Activated T-cell treated with anti-CD3 and anti-CD28 coated beads, Interleukin-2, amount 50 U/mL, for 72 hours (primary cell): ENCODE measurements at places on chromosomes 13 and 19.
A peak's percentile ranks its signal among the peaks of the same experiment; 100 is the strongest.

DNA sequence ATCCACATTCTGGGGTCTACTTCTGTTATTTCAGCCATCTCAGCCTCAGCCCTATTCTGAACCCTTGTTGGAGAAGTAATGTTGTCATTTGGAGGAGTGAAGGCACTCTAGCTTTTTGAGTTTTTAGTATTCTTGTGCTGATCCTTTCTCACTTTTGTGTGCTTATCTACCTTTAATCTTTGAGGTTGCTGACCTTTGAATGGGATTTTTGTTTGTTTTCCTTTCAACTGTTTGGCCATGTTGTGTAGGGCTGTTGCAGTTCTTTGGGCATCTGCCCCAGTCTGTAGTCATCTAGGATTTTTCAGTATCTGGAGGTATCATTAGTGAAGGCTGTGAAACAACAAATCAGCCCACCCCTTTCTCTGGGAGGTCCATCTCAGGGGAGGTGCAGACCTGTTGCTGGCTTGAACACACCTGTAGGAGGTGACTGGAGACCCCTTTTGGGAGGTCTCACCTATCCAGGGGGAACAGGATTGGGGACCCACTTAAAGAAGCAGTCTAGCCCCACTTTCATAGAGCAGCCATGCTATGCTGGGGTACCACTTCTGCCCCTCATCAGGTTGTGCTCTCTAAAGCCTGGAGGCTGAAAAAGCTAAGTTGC is 1391.4 kb downstream of the UQCRFS1 start:
- H3K27me3 ChIP-seq = no peaks in the 10 kb centered on the region
- no peak overlapping the region for H3K27ac ChIP-seq
- H3K36me3 ChIP-seq = peaks cover 14% of the 10 kb centered on the region
- H3K4me1 ChIP-seq = no peaks in the 10 kb centered on the region
- no peak for DNase-seq
- H3K4me3 ChIP-seq = no peak overlapping the region

- H3K36me3 ChIP-seq = peaks cover 2% of the 10 kb centered on the region
- H3K27ac ChIP-seq = no peak overlapping the region
- no peak for DNase-seq
- no peak overlapping the region for H3K4me3 ChIP-seq
- peaks cover 19% of the 10 kb centered on the region for H3K4me1 ChIP-seq
- peaks cover 32% of the 10 kb centered on the region for H3K27me3 ChIP-seq
Measured at GRCh38 chr13:73061473-73061872, 2.7 kb downstream of the KLF5 start.

GRCh38 chr13:32726374-32727037 is 140.3 kb downstream of the PDS5B start:
- peaks cover 27% of the 10 kb centered on the region for H3K4me1 ChIP-seq
- H3K4me3 ChIP-seq = no peak overlapping the region
- peaks cover 13% of the 10 kb centered on the region for H3K36me3 ChIP-seq
- DNase-seq = no peak
- H3K27ac ChIP-seq = peak overlapping the region; percentile 45

GRCh38 chr13:30974350-30974749 is 41.9 kb downstream of the TEX26 start:
- no peak overlapping the region for H3K4me3 ChIP-seq
- no peak overlapping the region for H3K27ac ChIP-seq
- H3K4me1 ChIP-seq = no peaks in the 10 kb centered on the region
- H3K36me3 ChIP-seq = no peaks in the 10 kb centered on the region
- DNase-seq = no peak
- peaks cover 62% of the 10 kb centered on the region for H3K27me3 ChIP-seq

DNA sequence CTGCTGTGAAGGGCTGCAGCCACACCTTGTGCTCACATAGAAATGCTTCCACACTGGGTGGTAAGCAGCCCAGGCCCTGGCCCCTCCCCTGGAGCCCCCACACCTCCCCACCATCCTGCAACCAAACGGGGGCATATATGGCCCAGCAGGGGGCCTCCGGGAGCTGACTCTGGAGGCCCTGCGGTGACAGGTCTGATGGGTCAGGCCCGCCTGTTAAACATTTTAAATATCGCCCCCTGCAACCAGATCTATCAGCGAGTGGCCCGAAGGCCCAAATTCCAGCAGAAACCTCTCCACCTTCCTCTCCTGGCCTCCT is 48.0 kb upstream of the KATNAL1 start:
- no peak overlapping the region for H3K27ac ChIP-seq
- peaks cover 14% of the 10 kb centered on the region for H3K4me1 ChIP-seq
- DNase-seq = peak; percentile 48
- no peak overlapping the region for H3K4me3 ChIP-seq

GRCh38 chr19:16062789-16063188 is 13.5 kb upstream of the TPM4 start:
- no peaks in the 10 kb centered on the region for H3K27me3 ChIP-seq
- H3K4me3 ChIP-seq = no peak overlapping the region
- H3K27ac ChIP-seq = no peak overlapping the region
- peaks cover 43% of the 10 kb centered on the region for H3K4me1 ChIP-seq

DNA sequence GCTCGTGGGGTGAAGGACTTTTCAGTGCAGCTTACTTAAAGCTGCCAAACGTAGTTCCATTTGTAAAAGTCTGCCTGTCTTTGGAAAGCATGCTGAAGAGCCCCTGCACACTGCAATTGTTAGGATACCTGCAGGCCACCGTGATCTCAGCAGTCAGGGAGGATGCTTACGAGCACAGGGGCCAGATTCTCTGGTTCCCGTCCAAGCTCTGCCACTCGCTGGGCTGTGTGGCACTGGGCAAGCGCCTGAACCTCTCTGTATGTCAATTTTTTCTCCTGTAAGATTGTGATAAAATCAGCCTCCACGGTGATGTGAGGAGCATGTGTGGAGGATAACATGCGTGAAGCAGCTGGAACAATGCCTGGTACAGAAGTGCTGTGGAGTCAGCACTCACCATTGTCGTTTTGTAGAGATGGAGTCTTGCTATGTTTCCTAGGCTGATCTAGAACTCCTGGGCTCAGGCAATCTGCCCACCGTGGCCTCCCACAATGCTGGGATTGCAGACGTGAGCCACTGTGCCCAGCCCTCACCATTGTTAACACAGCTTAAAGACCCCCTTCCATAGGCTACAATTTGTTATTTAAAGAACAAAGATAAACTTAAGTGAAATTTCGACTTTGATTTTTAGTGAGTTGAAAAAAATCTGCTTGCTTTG is 3.5 kb downstream of the ADPRHL1 start:
- no peak overlapping the region for H3K27ac ChIP-seq
- H3K4me1 ChIP-seq = peaks cover 7% of the 10 kb centered on the region
- H3K4me3 ChIP-seq = peak overlapping the region; percentile 78
- no peak for DNase-seq

DNA sequence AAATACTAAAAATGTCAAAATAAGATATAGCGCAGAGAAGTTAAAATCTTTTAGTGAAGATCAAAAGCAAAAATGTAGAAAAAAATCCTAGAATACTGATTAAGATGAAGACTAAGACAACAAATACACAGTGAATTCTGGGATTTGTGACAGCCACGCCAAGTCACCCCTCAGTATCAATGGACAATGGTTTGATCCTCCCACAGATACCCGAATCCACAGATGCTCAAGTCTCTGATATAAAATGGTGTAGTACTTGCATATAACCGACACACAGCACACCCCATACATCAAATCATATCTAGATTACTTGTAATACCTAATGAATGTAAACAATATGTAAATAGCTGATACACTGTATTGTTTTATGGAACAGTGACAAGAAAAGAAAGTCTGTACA is 5.9 kb downstream of the MIPEP start:
- H3K36me3 ChIP-seq = peaks cover 6% of the 10 kb centered on the region
- no peak overlapping the region for H3K4me3 ChIP-seq
- no peak overlapping the region for H3K27ac ChIP-seq
- no peak for DNase-seq
- no peaks in the 10 kb centered on the region for H3K27me3 ChIP-seq

DNA sequence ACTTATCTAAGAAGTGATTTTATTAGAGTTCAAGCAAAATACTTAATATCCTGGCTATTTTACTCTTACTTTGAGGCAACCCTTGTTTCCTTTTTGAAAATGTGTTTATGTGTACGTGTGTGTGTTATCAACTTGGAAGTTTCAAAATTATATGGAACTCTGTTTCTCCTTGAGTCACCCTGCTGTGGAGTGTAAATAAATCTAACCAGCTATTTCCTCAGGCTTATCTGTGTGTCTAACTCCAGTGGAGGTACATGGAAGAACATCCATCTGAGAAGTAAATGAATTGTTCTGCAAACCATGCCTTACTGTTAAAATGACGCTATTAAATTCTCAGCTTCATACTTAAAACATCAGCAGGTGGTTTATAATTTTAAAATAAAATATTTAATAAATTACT is 583.4 kb upstream of the SLITRK5 start:
- no peak for DNase-seq
- no peak overlapping the region for H3K4me3 ChIP-seq
- no peaks in the 10 kb centered on the region for H3K36me3 ChIP-seq
- H3K27ac ChIP-seq = no peak overlapping the region
- H3K4me1 ChIP-seq = no peaks in the 10 kb centered on the region
- no peaks in the 10 kb centered on the region for H3K27me3 ChIP-seq

- no peaks in the 10 kb centered on the region for H3K27me3 ChIP-seq
- DNase-seq = no peak
- no peaks in the 10 kb centered on the region for H3K36me3 ChIP-seq
- H3K4me3 ChIP-seq = no peak overlapping the region
- H3K27ac ChIP-seq = no peak overlapping the region
Measured at GRCh38 chr19:30566681-30567420, 194.7 kb downstream of the ZNF536 start.

- no peak overlapping the region for H3K4me3 ChIP-seq
- peaks cover 5% of the 10 kb centered on the region for H3K4me1 ChIP-seq
- H3K27ac ChIP-seq = no peak overlapping the region
- DNase-seq = no peak
- no peaks in the 10 kb centered on the region for H3K36me3 ChIP-seq
- no peaks in the 10 kb centered on the region for H3K27me3 ChIP-seq
Measured at GRCh38 chr19:6263735-6264444, 15.9 kb downstream of the MLLT1 start.

DNA sequence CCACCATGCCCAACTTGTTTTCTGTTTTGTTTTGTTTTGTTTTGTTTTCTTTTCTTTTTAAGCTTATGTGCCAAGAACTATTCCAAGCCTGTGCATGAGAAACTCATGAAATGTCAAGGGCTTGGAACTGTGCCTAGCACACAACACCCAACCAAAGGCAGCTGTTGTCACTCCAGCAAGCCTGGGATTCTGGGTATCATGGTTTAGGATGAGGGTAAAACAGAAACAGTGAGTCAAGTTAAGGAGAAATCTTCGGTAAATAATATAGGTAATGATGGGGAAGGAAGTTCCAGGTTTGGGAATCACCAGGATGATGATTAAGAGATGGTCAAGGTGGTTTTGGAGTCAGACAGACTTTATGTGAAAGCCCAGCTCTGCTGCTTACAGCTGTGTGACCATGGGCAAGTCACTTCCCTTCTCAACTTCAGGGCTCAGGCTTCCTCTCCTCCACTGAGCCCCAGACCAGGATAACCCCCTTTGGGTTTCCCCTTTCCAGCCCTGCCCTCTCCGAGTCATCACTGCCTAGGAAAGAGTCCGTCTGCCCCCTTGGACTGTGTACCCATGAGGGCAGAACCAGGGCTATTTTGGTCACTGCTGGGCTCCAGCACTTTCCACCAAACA is 5.0 kb downstream of the PVR start:
- H3K4me1 ChIP-seq = no peaks in the 10 kb centered on the region
- no peak overlapping the region for H3K27ac ChIP-seq
- no peak for DNase-seq
- peaks cover 9% of the 10 kb centered on the region for H3K36me3 ChIP-seq

DNA sequence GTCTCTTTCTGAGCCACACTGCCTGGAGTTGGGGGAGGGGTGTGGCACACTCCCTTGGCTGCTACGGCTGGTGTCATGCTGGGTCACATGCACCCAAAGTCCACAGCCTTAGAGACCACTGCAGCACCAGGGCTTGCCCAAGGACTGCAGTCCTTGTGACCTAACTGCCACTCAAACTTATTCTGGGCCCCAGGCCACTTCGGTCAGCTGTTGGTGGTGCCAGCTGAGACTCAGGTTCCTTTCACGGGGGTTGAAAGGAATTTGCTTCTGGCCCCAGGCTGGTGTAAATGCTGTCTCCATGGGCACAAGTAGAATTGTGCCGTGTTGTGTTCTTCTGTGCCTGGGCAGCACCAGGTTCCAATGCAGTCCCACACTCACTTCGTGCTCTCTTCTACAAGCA is 9.5 kb upstream of the VN1R1 start:
- H3K4me1 ChIP-seq = no peaks in the 10 kb centered on the region
- no peak for DNase-seq

- peak; percentile 85 for DNase-seq
- peak within 1 kb of the TSS; percentile 92 for H3K27ac ChIP-seq
- peaks cover 34% of the 10 kb centered on the region for H3K4me1 ChIP-seq
- H3K36me3 ChIP-seq = peaks cover 10% of the 10 kb centered on the region
- peak within 1 kb of the TSS; percentile 90 for H3K4me3 ChIP-seq
Measured at GRCh38 chr19:35248310-35249145, at the start of gene LSR. Gene LSR (plus strand): TSS chr19:35249002. CDS start chr19:35249023, 21 bp downstream.

DNA sequence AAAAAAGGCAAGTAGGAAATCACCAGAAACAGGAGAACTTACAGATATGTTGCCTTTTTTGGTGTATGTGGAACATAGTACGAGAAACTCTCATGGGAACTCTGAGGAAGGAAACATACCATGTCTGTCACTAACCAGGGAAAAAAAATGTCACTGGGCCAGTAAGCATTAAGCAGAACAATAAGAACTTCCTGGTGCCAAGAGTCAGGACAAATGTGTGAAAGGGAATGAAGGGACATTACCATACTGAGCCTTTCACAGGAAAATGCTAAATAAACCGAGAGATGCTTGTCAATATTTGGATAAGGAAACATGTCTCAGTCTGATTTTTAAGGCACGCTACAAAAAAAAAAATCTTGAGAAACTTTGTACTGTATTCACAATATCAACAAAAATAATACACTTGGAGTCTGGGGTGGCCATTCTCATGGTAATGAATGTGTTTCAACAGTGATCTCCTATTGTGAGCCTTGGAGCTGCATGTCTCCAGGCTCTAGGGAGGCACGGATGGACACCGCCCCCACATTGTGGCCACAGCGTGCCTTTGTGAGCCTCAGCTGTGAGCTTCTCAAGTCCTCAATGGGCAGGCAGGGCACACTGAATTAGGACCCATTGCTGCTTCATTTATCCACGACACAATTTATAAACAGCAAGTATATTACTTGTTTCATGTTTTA is 113.0 kb upstream of the ARGLU1 start:
- H3K4me3 ChIP-seq = no peak overlapping the region
- DNase-seq = no peak
- H3K27me3 ChIP-seq = peaks cover 7% of the 10 kb centered on the region
- no peaks in the 10 kb centered on the region for H3K36me3 ChIP-seq
- H3K27ac ChIP-seq = no peak overlapping the region
